DMS153 (cell line): ENCODE measurements at places on chromosomes 3 and 15.

DNA sequence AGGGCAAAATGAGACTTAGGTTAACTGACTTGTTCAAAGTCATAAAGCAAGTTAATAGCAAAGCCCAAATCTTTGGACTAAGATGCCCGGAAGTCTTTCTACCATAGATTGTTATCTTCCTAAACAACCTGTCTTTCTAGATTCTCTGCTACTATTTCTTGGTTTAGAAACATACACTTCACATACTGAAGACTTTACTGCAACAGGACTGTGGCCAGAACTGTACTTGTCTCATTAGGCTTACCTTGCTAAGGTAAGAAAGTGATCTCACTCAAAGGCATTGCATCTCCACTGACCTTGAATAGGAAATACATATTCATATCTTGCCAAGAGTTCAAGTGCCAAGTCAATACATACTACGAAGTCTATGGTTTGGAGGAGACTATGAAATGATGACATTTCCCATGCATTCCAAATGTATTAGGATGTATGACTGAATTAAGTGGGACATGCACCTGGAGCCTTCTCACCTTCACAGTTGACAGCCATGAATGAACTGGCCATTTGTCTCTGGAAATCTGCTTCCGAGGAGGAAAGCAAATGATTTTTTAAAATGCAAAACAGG, 5.0 kb downstream of the ZDHHC3 start:
- DNase-seq: no peak

DNA sequence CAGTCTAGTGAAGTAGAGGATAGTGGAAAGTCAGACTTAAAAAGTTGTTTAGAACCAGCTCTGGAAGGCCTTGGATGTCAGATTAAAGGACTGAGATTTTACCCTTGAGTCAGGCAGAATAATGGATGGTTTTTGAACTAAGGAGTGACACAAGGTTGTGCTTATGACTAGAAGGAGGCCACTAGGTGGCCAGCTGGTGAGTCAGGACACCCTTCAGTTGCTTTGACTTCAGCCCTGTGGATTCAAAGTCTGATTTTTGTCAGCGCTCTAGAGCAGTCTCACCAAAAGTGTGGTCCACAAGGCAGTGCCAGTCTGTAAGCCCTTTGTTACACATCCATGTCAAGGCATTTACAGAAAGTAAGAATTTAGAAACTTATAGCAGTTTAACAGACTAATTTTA, 3.8 kb upstream of the GABPB1 start:
- no peak for DNase-seq

DNA sequence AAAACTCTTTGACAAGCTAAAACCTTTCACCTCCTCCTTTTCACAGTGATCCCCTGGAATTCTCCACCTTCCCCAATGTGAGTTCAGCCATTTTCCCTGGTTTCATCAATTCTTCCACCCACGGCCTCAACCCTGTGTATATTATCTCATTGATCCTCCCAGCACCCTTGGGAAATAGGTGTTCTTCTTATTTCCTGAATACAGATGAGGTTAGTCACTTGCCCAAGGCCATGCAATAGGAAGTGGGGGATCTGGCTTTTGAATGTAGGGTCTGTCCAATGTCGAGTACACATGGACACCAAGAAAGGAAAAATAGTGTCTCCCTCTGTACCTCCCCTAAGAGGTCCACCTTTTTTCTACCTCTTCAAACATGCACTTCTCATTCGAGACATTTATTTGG, 262.8 kb upstream of the ST8SIA2 start:
- no peak for DNase-seq

GRCh38 chr3:53161820-53162671, 1.0 kb downstream of the PRKCD start:
- no peak for DNase-seq

DNA sequence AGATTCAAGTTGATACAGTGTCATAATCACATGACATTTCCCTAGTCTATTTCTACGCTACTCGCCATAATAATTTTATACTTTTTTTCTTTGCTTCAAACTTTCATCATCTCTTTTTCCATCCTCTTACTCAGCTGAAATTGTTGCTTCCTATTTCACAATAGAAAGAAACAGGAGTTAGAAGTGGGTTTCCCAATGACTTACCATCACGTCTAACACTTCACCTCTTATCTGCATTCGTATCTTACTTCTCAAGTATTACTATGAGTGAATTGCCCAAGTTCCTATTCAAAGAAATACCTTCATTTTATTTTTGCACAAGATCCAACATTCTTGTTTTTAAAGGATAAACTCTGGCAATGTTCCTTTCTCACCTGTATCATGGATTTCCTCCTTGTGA, 1539.9 kb downstream of the SI start:
- DNase-seq: no peak

DNA sequence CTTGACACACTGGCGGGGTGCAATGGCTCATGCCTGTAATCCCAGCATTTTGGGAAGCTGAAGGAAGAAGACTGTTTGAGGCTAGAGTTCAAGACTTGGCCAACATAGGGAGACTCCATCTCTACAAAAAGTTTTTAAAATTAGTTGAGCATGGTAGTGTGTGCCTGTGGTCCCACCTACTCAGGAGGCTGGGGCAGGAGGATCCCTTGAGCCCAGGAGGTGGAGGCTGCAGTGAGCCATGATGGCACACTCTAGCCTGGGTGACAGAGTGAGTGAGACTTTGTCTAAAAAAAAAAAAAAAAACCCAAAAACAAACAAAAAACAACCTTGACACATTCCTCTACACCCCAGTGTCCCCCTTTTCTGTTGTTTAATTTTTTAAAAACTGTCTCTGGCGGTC, 4.0 kb upstream of the ITPKA start:
- DNase-seq: no peak

- DNase-seq: no peak
Measured at GRCh38 chr3:120098710-120099109, 4.5 kb upstream of the GSK3B start.

GRCh38 chr15:81780966-81781365, 264.9 kb downstream of the MEX3B start:
- no peak for DNase-seq

DNA sequence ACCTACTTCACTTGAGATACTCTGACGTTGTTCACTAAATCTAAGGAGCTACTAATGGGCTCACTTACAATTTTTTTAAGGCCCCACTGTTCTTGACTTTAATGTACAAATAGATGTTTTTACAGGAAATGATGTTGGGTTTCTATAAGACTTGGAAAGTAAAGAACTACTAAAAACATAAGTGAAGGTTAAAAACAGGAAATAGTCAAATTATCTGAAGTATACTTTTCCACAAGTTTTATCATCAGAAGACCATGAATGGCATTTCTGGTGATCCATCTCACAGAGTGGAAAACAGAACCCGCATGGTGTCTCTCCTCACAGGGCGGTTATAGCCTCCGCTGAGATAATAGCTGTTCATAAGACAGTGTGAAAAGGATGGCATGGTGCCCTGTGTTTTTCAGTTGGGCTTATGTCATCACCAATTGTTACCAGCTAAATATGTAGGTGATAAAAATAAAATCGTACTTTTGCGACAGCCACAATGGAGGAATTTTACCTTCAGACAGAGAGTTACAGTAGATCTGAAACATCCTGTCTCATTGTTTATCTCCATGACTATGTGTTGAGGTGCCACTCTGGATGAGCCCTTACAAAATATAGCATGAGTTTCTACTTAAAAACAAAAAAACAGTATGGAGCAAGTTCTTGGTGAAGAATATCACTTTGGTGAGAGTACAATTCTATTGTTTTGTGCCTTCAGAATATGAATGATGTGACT, 462.4 kb downstream of the RAP2B start:
- no peak for DNase-seq

DNA sequence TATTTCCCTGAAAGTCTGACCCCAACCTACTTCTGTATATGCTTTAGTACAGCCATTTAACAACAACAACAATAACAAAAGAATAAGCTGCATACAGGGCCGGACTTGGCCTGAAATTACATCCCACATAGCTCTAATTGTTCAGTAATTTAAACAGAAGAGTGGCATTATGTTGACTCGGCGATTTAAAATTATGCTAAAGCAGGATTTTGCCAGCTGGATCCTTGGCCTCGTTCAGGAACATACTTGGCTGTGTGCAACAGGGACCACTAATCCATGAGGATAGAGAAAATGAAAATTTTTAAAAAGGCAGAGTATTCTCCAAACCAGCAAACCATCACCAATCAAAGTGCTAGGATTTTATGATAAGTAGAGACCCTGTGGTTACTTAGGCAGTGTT, 433.1 kb upstream of the RBMS3 start:
- no peak for DNase-seq

DNA sequence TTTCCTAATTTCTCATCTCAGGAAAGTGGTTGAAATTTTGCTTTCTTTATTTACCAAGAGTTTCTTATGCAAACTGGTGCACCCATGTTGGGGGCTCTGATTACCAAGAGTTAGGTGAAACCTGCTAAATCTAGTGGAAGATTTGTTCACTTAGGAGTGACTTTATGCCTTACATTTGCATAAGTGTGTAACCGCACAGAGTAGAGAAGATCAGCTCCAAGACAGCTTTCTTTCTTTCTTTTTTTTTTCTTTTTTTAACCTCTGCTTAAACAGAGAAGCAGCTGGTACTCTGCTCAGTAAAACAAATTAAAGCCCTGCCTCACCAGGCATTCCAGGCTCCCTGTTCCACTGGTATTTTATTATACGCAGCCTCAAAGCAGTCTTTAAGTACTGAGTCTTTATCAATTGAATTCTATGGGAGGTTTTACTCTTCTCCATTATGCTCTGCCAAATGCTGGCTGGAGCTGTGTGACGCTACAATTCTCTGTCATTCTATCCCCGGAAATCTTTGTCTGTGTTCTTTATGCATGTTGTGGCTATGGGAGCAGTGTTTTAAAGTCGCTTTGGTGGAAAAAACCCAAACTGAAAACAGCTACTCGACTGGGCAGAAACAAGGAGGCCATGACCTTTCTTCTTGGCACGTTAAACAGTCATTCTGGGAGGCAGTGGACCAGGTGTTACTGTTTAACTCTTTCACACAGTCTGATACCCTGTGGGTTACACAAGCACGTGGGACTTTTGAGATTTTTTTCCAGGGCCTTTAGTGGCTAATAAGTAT, 55.2 kb upstream of the GBE1 start:
- DNase-seq: no peak

DNA sequence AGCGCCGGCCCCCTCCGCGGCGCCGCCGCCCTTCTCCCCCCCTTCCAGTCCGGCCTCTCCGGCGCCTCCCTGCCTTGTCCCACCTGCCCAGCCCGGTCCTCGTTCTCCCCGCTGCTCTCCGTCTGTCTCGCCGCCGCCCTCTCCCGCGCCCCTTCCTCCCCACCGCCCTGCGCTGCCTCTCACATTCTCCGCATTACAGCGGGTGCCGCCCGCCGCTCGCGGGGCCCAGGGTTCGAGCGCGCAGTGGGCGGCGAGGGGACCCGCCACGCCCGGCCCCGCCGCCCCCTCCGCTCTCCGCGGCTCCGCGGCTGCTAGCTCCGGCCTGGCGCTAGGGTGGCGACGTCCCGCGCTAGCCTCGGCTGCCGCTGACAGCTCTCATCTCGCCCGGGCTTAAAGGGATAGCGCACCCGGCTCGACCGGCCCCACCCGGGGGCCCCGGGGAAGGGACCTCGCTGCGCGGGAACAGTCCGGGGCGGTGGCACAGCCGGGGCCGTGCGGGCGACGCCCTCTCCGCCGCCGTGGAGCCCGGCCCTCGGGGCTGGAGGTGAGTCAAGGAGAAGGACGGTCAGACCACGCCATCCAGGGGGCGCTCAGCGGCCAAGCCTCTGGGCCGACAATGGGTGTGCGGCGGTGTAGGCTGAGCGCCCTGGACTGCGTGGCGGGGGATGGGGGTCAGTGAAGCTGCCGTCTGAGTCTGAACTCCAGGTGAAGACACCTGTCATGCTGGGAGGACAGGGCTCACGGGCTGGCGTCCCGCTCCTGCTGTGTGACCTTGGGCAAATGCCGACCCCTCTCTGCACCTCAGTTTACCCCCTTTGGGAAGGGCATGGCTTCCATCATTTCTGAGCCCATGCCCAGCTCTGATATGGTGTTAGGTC, 187.4 kb upstream of the LINGO1 start:
- no peak for DNase-seq

GRCh38 chr15:77282333-77282732, 137.6 kb downstream of the PEAK1 start:
- no peak for DNase-seq
